ENCODE measurements at places on chromosomes 5 and 9.

- DNase-seq = no peak
Observed at GRCh38 chr5:8188874-8189565, 320.1 kb downstream of the MTRR start.

DNA sequence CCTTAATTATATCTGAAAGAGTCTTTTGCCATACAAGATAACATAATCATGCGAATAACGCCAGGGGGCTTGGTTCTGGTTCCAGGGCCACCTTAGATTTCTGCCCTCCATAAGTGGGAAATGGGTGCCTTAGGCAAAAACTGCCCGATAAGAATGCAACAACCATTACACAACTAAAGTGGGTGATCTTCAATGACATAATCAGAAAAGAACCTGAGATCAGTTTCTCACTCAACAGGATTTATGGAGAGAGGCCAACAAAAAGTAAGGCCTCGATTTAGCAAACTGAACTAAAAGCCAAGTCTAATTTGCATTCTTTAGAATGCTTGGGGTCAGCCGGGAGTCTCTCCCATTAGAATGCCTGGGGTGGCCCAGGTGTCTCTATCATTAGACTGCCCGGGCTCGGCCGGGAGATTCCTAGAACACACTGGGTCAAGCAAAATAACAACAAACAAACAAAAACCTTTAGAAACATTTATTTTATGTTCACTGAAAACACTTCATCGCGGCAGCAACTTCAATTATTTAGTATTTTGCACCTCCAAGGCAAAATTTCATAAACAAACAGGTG, 194.8 kb downstream of the AUH start:
- no peak for DNase-seq

- no peak for DNase-seq
Observed at GRCh38 chr5:168347368-168348083, 56.1 kb downstream of the WWC1 start.

- no peak for DNase-seq
Observed at GRCh38 chr9:136614967-136615623, 47.6 kb upstream of the EGFL7 start.

DNA sequence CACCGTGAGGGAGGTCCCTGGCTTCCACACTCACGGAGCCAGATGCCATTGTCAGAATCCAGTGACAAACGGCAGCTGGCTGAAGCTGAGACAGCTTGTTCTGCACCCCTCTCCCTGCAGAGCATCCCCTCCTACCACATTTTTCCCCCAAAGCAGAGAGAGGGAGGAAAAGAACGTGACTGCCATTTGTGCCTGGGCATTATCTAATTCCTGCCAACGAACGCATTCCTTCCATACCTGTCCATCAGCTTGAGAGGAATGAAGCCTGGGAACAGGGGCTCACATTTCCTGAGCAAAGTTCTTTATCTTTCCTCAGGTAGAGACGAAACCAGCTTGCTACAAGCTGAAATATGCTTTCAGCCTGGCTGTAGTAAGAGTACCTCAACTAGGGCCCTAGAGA, 175.4 kb downstream of the SLIT3 start:
- no peak for DNase-seq

GRCh38 chr5:181045316-181045715, 5.2 kb downstream of the BTNL9 start:
- DNase-seq = no peak

DNA sequence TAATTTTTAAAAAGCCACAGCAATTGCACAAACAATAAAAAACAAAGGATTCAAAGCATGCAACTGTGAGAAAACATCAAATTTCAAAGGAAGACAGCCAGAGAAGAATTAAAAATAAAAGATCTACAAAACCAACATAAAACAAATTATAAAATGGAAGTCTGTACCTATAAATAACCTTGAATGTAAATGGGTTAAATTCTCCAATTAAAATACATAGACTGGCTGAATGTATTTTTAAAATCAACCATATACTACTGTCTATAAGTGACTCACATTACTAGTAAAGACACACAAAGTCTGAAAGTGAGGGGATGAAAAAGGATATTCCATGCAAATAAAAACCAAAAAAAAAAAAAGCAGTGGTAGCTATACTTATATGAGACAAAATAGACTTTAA, 33.7 kb downstream of the BTNL8 start:
- DNase-seq = no peak

GRCh38 chr5:140025736-140026135, 17.4 kb downstream of the NRG2 start:
- DNase-seq = no peak

- no peak for DNase-seq
Observed at GRCh38 chr5:32639943-32640342, 54.6 kb downstream of the SUB1 start.

DNA sequence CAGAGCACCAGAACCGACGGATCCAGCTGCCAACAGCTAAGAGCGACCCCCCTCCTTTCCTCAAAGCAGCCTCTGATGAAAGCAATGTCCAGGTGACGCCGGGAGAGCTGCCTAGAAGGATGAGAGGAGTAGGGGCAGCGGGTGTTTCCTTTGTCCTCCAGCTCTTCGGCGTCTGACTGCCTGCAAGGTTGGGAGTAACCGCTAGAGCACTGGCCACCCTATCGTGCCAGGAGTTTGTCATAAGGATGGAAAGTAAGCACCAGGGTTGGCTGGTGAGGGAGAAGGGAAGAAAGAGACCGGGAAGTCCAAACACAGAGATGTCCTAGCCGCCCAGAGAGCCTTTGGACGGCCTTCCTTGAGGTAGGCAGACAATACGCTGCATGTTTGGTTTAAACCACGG, 10.8 kb downstream of the MRPL36 start:
- no peak for DNase-seq

- no peak for DNase-seq
Observed at GRCh38 chr5:169546346-169546745, 37.2 kb upstream of the SPDL1 start.

GRCh38 chr5:59835800-59836199, 57.7 kb downstream of the PDE4D start:
- DNase-seq = no peak

- DNase-seq = no peak
Observed at GRCh38 chr5:125928663-125929062, 494.5 kb upstream of the GRAMD2B start.

DNA sequence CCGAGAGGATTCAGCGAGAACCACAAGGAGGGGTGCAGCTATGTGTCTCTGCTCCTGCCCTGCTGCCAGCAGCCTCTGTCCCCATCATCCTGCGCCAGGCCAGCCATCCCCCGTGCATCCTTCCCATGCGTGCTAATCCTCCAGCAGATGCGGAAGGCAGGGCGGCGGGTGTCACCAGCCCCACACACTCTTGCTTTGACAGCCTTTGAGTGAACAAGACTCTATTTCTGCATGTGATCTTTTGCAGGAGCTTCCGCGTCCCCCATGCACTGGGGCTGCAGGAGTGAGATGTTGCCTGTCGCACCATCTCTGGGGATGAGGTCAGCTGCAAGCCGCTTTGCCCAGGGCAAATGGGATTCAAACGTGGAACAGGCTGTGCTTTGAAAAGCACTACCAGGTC, 58.0 kb upstream of the OLFM1 start:
- no peak for DNase-seq

- no peak for DNase-seq
Observed at GRCh38 chr5:150068961-150069645, 17.3 kb downstream of the CSF1R start.

DNA sequence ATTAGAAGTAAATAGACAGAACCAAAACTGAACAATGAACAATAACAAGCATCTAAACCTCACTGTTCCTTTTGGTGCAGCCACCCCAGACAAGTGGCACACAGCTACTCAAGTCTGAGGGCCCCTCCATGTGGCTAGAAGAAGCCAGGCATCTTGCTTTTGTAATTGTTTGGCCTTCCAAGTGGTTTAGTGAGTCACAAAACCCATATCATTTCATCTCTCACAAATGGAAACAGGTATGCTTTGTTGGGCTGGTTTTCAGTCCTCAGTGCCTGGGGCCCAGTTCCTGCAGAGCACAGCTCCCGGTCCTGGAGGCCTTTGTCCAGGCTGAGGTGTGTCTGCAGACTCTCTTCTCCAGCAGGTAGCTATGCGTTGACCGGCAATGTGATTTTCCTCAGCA, 16.7 kb downstream of the PRLR start:
- no peak for DNase-seq

GRCh38 chr5:90632791-90633190, 74.2 kb downstream of the ADGRV1 start:
- DNase-seq = no peak

- DNase-seq = no peak
Observed at GRCh38 chr9:8366161-8366926, 566.8 kb upstream of the DMAC1 start.

- no peak for DNase-seq
Observed at GRCh38 chr5:24183981-24184380, 460.8 kb downstream of the CDH10 start.

DNA sequence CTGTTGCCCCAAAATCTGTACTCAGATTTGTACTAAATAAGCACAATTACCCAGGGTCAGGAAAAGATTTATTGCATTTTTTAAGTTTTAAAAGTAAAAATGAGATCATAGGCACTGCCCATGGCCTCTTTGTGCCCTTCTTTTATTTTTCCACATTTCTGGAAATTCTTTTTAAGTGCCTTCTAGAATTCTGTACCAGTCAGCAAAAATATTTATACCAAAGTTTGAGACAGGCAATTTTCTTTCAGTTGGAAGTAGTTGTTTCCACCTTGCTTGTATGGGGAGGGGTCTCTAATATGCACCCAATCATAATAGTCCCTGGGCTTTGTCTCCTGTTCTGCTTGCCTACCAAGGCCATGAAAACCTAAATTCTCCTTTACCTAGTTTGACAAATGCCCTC, 5.6 kb upstream of the RNF20 start:
- DNase-seq = no peak

GRCh38 chr5:134139377-134139851, 24.9 kb downstream of the TCF7 start:
- no peak for DNase-seq

DNA sequence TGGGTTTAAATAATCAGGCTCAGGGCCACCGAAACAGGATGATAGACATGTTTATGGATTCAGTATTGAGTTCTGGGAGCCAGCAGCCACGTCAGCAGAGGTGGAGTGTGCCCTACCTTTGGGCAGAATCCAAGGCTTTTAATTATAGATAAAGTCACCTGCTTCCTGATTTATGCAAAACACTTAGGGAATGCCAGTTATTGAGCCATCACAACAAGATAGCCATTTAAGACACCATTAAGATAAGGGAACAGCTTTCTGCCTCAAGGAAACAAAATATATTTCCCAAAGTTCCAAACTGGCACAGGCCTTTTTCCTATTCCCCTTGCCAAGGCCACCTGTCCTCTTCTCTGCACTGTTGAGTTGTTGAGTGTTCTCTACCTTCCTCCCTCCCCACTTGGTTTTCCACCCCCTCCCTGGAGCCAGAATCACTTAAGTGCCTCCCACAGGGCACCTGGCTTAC, 2.4 kb downstream of the CCL28 start:
- DNase-seq = no peak

GRCh38 chr5:91864962-91865361, 481.8 kb upstream of the ARRDC3 start:
- no peak for DNase-seq

GRCh38 chr5:159059722-159060121, 40.0 kb downstream of the EBF1 start:
- DNase-seq = no peak

DNA sequence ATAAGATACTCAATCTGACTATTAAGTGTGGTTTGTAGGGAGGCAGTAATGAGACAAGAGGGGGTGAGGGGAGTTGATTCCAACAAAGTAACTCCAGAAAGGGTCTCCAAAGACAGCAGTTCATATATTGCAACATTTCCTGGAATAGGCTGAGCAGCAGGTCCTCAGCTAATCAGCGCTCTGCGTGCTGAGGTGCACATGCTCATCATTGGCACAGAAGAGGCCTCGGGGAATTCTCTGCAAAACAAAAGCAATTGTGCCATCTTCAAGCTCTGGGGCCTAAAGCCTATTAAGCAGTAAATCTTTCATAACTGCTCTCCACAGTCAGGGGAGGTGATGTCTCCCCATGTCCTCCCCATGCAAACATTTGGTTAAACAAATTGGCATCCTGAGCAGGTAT, 357.3 kb downstream of the SPOCK1 start:
- no peak for DNase-seq
